ENCODE measurements at places on chromosomes 7 and 10.

GRCh38 chr10:22437620-22438588 is 92.6 kb downstream of the SPAG6 start:
- no peak for DNase-seq

GRCh38 chr7:8363407-8364015 is 69.9 kb upstream of the NXPH1 start:
- no peak for DNase-seq

DNA sequence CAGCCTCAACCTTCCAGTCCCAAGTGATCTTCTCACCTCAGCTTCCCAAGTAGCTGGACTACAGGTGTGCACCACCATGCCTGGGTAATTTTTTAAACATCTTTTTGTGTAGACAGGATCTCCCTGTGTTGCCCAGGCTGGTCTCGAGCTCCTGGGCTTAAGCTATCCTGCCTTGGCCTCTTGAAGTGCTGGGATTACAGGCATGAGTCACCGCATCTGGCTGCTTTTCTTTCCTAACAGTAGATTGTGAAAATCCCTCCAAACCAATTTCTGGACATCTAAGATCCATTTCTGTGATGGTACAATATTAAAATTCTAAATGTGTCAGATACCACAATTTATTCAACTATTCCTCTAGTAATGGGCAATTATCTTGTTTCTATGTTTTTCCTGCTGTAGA is 38.7 kb downstream of the RAB18 start:
- no peak for DNase-seq

DNA sequence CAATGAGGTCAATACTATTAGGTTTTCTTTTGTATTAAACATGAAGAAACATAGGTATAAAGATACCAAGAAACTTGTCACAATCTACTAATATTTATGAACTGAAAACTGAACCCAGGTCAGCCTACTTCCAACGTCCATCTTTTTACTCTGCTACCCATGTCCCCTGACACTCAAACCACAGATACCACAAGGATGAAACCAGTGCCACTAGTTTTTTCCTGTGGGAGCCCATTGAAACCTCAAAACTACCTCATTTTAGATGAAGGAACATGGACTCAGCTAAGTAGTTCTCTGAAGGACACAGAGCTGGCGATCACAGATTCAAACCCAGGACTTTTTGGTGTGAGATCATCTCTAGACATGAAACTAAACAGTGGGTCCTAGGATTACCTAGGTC is 6.8 kb downstream of the TET1 start:
- no peak for DNase-seq

DNA sequence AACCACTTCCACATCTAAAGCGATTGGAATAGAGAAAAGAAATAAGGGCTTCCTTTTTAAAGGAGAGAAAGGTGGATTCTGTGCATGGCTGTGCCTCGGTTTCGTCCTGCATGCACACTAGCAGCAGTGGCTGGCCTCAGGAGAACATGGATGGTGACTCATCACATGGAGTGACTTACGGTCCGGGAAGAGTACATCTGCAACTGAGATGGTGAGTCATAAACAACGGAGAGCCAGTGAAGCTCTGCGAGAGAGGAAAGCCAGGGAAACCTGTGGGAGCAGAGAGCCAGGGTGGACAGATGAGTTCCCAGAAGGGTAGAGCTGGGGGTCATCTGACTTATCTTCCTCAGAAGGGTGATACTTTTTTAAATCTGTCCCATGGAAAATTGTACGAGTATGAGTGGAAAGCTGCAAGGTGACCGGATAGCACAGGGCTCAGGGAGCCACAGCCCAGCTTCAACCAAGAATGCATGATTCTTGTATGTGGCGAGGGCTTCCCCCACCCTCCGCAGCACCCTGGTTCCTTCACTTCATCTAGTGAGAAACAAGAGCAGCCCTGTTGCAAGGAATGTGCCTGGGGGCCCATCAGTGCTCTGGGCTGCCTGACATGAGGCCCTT is 259.1 kb downstream of the KLF6 start:
- DNase-seq: peak; percentile 94

DNA sequence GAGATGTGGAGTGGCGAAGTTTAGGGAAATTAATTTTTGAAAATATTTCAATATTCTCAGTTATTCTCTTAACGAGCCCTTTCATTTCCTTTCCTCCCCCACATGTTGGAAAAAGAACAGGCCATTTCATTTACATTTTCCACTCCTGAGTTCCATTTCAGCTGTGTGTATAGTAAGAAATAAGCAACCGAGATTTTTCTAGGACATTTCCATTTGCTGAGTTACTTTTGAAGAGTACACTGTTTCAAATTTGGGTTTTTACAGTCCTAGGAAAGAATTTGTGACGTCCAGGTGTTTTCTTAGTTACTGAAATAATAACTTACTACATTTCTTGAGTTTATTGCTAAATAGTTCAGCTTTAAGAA is 1.2 kb downstream of the SEPTIN7 start:
- DNase-seq: no peak

DNA sequence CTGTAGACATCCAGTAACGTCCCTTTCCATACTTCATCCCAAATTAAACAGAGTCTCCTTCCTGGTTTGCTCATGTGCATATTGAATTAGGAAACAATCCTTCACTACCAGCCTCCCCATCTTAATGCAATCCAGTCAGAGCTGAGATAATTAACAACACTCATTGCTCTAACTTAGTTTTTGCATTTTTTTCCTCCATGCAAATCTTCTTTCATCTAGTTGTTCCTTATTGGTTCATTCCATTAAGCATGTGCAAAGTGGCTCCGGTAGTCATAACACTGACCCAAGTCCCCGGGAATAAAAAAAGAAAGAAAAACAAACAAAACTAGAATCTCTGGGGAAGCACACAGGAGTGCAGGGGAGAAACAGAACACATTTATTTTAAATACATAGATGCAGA is 1176.1 kb downstream of the GATA3 start:
- no peak for DNase-seq

DNA sequence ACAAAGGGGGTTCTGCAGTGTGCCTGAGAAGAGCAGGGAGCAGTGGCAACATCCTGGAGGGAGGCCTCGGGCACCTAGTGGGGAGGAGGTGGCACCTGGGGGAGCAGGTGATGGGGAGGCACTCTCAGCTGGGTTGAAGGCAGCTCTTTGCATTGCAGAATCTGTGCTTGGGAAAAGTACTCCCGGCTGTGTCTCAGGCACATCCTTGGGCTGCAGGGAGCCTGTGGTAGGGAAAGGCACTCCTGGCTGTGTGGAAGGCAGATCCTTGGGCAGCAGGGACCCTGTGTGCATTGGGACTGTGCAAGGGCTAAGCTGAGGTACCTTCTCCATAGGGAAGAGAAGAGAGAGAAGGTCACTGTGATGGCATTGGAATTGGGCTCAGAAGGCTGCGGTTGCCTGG is 52.8 kb upstream of the ANTXRL start:
- DNase-seq: no peak

DNA sequence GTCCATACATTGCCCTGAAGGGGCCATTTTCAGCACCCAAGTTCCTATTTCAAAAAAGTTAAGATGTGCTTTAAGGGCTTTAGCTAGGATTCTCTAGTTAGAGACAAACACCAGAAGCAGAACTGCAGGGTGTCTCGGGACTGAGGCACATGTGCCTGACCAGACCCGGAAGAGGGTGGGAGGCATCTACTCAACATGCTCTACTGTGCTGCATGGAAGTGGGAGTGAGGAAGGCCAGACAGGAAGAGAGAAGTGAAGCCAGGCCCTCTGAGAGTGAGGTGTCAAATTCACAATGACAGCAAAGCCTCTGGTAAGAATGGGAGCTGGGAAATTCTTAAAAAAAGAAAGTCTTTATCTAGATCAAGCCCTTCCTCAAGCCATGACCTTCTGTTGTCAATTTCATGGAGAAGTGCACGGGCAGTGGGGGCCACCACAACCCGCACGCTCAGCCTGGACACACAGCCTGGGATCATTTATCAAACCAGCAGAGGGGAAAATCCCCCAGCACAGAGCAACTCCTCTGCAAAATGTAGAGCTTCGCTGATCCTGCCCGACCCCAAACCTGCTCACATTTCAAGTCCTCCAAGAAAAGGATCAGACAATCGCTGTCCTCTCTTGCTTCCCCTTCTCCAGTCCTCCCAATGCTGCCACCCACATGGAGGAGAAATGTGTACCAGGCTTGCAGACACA is 38.7 kb downstream of the PLXNA4 start:
- DNase-seq: no peak

DNA sequence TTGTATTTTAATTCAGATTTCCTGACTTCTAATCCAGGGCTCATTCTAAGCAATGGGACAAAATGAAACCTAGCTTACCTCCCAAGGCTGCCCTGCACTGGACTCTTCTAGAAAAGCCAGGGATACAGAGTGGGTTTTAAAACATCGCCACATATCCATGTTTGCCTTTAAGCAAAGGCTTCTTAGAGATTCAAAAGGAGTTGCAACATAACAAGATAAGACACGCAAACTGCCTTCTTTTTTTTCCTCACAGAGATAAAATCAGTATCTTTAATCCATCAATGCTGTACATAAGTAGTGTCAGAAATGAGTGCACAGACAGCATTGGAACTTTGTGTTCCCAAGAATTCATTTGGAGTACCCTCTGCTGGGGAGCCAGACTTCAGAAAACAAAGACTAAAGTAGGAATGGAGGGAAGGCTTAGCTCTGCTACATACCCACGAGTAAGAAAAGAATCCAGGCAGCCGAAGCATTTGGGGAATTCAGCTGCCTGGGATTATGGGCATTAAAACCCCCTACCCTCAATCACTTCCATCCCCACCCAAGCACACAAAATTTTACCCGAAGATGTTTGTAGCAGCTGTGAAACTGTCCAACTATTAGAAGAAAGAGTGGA is 427.8 kb downstream of the ARL4A start:
- DNase-seq: no peak

GRCh38 chr10:49387071-49387470 is 8.8 kb downstream of the DRGX start:
- no peak for DNase-seq

DNA sequence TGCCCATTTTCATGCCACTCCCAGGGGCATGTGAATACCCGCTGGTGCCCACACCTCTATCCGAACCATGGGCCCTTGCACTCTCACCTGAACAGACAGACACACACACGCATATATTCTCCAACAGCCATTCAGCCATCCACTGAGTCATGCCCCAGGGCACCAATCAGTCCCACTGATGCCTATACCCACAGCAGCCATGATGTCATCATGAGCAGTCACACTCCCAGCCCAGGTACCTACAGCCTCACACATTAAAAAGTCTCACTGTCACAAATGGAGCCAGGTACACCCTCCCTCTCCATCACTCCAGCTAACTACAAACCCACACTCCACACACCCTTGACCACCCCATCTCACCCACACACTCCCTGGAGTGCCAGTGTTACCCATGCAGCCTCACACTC is 12.2 kb downstream of the VSIR start:
- DNase-seq: peak; percentile 57

- DNase-seq: no peak
Observed at GRCh38 chr10:42933448-42934340, 143.2 kb upstream of the RET start.

DNA sequence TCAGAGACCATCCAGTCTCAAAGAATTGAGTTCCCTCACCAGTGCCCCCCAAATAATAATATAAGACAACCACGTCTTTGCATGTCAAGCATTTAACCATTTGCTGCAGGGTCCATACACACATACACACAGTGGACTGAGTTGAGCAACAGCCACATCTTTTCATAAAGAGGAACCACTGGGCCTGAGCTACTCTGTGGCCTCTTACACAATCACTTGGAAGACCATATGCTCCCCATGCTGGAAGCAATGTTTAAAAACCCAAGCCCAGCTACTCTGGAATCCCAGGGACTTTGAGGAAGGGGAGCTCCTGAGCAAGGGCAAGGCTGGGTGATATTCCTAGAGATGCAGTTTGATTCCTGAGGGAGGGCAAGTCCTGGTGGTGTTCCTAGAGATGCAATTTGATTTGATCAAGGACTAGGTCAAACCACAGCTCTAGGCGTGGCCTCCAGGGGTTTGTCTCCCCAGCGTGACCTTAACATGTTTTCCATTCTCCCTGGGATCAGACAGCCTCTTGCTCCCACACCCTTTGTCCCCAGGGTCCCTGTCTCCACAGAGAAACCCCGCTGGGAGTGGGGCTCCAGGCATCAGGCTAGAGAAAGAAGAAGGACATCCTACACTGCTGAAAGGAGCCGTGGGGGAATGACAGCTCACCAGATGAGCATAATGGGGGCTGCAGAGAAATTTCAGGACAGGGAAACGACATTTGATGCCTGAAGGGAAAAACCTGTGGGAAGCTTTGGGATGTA is 376.2 kb upstream of the MGMT start:
- no peak for DNase-seq

- DNase-seq: no peak
Observed at GRCh38 chr7:95303013-95303905, 21.1 kb downstream of the PON1 start.

DNA sequence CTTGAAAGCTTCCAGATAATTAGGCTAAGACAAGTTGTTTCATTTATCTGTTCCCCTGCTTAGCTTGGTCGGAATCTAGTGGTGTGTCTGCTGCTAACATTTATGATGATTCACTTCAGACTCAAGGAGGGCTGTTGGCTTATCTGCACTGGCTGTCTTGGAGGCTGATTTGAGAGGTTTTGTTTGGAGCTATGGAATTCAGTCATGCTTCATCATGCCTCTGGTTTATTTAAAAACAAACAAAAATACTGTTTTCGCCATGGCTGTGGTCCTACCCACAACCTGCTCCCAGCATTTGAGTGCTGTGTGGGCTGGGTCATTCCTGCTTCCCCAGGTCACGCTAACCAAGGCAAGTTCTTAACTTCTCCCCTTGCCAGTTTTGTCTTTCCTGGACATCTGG is 11.7 kb upstream of the ARPC1B start:
- no peak for DNase-seq

DNA sequence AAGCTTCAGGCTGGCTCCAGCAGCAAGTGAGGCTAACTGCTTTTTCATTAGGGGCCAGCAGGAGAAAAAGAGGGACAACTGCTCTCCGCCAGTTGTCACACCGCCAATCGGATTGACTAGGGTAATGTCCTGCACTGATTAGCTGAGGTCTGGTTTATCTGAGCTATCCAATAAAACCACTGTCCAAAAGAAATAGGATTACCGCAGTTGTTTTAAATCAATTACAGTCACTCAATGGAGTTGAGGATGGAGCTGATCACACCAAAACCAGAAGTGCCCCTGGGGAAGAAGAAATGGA is 351.4 kb upstream of the NPVF start:
- DNase-seq: no peak

DNA sequence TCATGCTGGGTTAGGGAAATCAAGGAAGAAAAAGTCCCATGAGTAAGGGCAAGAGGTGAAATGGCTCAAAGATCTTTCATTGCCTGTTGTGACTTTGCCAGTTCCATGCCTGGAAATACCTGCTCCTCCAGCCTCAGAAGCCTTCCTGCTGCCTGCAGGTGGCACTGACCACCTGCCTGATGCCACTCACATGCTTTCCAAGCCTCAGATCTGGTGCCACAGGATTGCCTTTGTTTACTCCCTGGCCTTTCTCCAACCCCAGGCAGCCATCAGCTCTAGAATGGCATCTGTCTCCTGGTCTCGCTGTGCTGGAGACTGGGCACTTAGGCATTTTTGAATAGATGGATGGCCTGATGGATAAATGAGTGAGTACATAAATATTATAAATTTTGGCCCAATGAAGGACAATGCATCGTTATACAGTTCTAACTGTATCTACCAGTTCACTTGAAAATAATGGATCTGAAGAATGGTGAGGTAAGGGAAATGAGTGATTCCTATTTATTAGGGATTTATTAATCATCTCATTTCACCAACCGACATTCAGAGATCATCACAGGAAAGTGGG is 657.2 kb downstream of the INHBA start:
- peak; percentile 33 for DNase-seq
